ENCODE measurements at places on chromosomes 7 and 10.

- no peak for DNase-seq
These were observed 133.9 kb downstream of the PCDH15 start for GRCh38 chr10:54667136-54667535.

DNA sequence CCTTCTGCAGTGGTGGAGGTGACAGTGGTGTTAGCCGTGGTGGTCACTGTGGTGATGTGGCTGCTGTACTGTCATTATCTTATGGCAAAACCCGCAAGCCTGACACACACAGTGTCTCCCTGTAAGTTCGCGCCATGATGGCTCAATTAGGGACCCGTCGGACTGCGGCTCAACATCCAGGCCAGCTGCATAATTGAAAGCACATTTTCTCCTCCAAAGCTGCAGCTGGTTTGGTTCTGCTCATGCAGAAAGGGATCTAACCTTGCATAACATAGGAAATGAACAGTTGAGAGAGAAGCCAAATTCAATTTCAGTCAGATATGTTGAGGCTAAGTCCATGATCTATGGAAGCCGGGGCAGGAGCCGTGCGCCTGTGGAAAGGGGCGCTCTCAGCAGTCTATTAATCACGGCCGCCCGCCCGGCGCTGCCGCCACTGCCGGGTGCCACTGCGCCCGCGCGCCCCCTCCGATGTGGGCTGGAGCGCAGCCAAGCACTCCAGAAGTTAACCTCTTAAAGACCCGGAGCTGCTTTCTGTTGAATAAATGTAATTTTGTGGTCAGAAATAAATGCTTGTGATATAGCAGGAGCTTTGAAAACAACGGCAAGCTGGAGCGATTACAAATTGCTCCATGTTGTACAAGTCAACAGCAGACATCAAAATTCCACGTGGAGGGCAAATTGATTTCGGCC is 227.7 kb downstream of the CUX1 start:
- peak; percentile 75 for DNase-seq

DNA sequence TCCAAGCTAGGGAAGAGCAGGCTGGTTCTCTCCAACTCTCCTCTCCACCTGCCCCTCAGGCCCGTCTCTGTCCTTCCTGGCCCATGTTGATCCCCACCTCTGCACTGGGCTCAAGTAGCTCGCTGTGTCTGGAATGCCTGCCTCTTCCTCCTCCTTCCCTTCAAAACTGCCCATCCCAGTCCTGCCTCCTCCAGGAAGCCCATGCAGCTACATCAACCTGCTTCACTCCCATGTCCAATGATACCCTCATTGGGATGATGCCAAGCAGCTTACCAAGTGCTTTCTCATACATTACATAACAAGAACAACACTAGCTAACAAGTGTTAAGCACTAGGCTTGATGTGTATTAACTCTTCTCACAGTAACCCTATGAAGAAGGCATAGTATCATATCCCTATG is 8.2 kb downstream of the ASB10 start:
- peak; percentile 7 for DNase-seq

- peak; percentile 61 for DNase-seq
These were observed 2.4 kb downstream of the BRI3 start for GRCh38 chr7:98283887-98284222.

DNA sequence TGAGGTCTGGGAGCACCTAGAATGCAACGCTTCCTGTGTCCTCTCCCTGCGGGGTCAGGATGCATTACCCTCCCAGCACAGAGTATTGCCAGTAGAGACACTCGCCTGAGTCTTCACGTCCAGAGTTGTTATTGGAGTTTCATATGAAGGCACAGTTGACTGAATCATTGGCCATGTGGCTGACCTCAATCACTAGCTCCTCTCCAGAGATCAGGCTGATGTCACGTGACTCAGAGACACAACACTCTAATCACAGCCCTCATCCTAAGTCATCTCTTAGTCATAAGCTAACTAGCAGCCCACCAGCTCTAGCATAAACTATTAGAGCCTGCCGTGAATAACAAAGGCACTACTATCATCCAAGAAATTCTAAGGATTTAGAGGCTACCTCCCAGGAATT is 107.8 kb downstream of the HECW1 start:
- DNase-seq, result no peak

GRCh38 chr7:17274551-17275245 is 23.8 kb upstream of the AHR start:
- no peak for DNase-seq

DNA sequence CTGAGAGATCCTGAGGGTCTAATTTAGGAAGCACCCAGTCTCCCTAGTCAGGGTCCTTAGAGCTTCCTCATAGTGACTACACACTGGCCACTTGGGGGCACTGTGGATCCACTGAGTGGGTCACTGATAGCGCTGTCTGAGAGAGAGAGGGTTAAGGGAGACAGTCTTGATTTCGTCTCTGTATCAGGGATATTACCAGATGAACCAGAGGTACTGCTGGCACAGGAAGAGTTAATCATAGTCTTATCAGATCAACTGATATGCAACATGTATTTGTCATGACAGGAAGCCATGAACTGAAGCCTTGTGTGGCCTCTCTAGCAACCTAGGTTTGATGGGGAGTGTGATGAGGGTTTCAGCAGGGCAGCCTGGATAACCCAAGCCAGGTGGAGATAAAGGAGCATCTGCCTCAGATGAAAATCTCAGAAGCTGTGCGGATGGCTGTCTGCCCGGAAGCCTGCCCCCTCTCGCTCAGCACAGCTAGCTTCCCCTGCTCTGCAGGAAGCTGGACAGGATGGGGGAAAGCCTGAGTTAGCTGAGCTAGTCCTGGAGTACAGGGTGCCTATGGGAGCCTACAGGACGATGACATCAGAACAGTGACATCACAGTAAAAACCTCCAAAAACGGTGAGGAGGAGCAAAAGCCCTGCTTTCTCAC is 214.0 kb upstream of the PRSS1 start:
- no peak for DNase-seq

DNA sequence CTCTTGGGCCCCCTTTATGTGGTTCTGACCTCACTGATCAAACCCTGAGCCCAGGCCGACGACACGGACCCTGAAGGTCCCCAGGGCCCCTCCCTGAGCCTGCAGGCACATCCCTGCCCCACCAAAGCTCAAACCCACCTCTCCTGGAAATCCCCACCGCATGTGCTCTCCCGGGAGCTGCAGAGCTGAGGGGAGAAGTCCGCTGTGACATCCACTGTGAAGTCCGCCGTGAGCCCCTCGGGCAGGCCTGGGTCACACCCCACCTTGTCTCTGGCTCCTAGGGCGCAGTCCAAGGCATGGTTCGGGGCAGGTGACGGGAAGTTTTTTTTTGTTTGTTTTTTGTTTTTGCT is 100.2 kb downstream of the MICALL2 start:
- no peak for DNase-seq

GRCh38 chr7:13774976-13775375 is 214.5 kb downstream of the ETV1 start:
- DNase-seq, result no peak

- no peak for DNase-seq
These were observed 1137.8 kb upstream of the C7orf33 start for GRCh38 chr7:147452816-147453215.

- DNase-seq, result no peak
These were observed 55.4 kb downstream of the GLI3 start for GRCh38 chr7:42181566-42181965.

DNA sequence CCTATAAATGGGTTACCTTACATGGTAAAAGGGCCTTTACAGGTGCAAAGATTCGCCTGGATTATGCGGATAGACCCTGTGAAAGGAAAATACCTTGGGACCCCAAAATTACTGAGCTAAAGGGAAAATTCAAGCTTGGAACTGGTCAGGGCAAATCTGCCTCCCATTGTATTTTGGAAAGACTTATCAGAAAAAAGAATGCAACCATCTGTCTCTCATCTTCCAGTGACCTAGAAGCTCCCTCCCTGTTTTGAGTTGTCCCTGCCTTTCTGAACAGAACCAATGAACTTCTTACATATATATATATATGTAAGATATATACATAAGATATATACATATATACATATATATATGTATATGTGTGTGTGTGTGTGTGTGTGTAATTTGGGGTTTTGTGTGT is 583.8 kb downstream of the CALN1 start:
- DNase-seq, result no peak

DNA sequence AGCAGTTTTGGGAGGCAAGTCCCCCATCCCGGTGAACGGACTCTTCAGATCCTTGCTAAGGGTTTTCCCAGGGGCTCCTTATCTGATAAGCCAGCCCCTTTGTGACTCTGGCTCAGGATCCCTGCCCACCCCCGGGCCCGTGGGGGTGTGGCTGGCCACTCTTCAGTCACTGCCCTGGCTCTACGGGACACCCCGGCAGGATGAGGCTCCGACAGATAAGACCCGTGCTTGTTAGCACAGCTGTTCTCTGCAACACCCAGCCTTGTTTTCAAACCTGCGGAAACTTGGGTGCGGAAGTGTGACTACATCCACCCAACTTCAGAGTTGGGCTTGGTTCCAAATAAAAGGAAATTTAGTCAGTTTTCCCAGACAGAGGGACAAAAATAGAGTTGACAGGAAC is 66.7 kb upstream of the PODXL start:
- DNase-seq, result no peak

DNA sequence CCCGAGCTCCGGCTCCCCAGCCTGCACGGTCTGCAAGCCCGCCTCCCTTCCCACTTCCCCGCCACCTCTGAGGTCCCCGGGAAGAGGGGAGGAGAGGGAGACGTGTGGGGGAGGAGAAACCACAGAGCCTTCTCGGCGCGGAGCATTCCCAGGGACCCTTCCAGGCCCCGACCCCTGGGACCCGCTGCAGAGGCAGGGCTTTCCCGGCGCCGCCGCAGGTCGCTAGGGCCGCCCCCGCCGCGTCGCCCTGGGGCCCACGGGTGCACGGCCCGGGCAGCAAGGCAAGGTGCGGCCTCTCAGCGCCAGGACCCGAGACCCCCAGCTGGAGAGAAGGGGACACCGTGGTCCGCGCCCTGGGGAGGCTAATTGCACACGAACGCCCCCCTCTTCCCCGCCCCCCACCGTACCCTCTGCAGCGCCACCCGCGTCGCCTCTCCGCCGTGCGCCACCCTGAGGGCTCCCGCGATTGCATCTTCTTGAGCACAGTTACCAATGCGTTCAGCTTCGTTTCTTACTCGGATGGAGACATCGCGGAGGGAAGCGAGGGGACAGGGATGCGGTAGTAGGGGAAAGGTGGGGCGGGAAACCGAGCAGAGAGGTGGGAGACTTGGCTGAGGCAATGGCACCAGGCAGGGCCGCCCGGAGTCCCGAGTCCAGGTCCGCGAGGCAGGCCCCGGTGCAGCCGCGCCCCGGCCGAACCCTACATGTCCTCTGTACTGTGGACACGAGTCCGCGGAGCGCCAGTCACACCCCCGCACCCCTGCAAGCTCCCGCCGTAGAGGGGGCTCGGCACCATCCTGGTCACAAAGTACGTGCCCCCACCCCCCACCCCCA is 28.9 kb downstream of the SKIDA1 start:
- peak; percentile 74 for DNase-seq

DNA sequence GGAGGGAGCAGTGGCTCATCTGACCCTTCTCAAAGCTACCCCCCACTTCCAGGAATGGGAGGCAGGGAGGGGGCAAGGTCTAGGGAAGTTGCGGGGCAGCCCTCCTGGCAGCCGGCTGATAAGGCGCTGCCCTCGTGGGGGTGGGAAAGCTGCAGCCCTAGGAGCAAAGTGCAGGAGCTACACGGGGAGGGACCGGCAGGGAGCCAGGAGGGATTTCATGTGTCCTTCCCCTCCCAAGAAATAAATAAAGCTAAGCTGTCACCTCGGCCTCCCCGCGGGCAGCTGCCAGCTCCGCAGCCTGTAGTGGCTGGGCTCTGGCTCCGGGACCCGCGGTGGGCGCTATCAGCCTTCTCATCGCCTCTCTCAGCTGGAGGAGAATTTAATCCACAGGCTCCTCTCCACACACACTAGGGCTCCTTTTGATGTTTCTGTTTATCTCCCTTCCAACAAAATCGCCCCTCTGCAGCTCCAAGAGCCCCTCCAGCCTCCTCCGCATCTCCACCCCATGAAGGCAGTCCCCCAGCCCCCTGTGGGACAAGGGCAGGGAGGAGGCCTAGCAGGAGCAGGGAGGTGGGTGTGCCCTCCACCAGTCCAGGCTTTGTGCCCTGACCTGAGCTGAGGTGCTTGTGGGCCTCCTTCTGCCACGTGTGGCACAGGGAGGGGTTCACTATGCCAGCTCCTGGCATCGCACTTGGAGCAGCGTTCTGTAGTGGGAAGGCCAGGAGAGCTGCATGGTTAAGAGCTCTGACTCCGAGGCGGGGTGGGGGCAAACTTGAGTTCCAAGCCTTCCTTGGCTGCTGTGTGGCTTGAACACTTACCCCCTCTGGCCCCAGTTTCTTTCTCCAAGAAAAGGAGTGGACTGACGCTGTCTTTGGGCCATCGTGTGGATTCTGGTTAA is 80.5 kb downstream of the C10orf105 start:
- no peak for DNase-seq

DNA sequence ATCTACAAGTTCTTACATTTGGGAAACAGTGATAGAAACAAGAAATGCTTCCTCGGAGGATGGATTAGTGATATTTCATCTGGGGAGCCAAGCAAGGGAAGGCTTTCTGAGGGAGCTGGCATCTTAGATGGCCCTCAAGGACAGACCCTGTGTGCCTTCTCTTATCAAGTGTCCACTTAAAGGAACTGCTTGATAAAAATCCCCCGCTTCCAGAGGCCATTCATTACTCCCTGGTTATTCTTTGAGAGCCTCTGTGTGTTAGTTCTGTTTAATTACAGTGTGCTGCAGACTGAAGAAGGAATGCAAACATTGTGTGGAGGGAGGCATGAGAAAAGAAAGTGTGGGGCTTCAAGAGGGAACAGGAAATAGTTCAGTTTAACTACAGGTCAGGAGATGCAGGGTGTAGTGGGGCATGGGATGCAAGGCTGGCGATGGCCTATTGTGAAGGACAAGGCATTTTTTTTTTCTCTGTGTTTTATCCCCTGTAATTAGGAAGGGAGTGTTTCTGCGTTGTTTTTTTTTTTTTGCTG is 145.4 kb downstream of the SNX10 start:
- DNase-seq, result no peak

- no peak for DNase-seq
These were observed 34.7 kb downstream of the NET1 start for GRCh38 chr10:5447056-5447455.

- peak; percentile 76 for DNase-seq
These were observed at the start of gene NUDT13 for GRCh38 chr10:73110345-73110849. Gene NUDT13, plus strand, starts transcription at chr10:73110455. Its CDS starts 3,911 bp downstream, at chr10:73114366.

DNA sequence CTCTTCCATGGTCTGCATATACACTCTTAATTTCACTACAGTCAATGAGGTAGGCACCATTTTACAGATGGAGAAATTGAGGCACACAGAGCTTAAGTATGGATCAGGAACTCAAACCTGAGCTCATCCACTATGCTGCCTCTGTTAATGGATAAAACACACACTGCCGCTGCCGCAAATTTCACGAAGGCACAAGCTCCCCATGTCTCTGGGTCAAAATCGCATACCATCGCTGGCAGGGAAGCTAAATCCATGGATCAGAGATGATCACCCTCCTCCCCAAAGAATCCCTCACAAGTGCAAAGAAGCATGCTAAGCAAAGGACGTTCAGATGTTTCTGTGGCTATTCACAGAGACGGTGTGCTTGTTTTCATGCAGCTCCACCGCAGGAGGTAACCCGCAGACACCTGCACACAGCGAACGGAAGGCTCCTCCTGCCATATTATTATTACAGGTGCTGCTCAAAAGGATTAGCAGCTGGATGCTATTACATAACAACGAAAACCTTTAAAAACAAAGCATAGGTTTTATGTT is 109.3 kb downstream of the UBE2H start:
- DNase-seq, result no peak

- DNase-seq, result no peak
These were observed 24.4 kb downstream of the C10orf90 start for GRCh38 chr10:126646110-126646509.

- peak; percentile 69 for DNase-seq
These were observed 91.2 kb upstream of the PARD3 start for GRCh38 chr10:34906067-34906965.

All from sciatic nerve (tissue), 2 donors.